Activated T-helper 1 cell treated with anti-CD3 and anti-CD28 coated beads, Interleukin-12 subunit alpha, Interleukin-12 subunit beta, Interleukin-2, Interleukin-4 antibody, amounts not matched to agents 30 ng/mL and 10 ng/mL and 1 ng/mL, durations not matched to agents 14 hours and 24 hours and 36 hours (primary cell): ENCODE measurements at places on chromosomes 1 and 21. TPM values are rescaled to one million over a fixed set of nuclear protein-coding genes. Genes with fewer than 3 reads are reported as not detected.
A peak's percentile ranks its signal among the peaks of the same experiment; 100 is the strongest.

LENEP gene
- 1.5 and 1.8 TPM in 2 replicates for total RNA-seq

PCP4 gene
- not detected in 2 replicates for total RNA-seq

SOAT1 gene
- total RNA-seq, result 48.7 and 49.0 TPM in 2 replicates

DNA sequence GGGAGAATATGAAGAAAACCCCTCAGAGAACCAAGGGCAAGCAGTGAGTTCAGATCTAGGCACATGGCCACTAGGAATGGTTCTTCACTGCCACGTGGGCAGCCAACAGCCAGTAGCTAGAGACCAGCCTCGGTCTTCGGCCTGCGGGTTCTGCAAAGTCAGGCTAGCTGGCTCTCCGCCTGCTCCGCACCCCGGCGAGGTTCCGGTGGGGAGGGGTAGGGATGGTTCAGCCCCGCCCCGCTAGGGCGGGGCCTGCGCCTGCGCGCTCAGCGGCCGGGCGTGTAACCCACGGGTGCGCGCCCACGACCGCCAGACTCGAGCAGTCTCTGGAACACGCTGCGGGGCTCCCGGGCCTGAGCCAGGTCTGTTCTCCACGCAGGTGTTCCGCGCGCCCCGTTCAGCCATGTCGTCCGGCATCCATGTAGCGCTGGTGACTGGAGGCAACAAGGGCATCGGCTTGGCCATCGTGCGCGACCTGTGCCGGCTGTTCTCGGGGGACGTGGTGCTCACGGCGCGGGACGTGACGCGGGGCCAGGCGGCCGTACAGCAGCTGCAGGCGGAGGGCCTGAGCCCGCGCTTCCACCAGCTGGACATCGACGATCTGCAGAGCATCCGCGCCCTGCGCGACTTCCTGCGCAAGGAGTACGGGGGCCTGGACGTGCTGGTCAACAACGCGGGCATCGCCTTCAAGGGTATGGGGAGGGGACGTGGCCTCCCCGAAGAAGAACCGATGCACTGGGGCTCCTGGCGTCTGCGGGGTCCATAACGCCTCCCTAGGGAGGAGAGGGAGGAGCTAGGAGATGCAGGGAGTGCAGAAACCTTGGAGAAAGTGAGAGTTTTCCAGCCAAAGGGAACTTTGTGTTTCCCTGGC, at the start of gene CBR1:
TSS of gene CBR1 (plus strand) at position 312 of the 871 bp plus-strand sequence. CDS start at position 404, 92 bp downstream.
- peak; percentile 88 for DNase-seq

DNA sequence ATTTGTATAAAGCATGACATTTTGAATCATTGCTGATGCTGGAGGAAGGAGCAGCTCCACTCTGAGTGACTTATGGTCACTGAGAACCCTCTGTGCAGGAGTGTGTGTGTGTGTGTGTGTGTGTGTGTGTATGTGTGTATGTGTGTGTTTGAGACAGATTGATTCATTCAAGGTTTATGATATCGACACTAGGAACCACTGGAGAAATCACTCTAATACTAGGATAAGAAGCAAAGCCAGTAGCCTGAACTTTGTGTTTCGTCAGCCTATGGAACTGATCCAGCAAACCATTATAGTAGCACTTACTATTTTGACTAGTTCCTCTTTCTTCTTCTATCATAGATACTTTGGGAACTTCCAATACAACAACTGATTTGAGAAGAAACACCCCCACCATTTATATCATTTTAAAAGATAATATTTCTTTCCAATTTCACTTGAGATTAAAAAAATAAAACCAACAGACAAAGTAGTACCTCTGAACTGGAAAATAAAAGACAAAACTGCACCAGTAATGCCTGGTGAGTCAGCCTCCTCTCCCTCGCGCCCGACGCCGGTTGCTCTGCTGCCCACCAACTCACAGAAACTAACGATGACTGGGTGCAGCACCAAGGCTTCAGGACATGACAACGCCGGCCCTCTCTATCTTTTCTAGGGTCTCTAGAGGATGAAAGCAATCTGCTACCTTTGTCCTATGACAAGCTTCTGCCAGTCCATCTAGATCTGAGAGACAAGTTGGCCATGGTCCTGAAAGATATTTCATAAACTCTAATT, 20.9 kb downstream of the SLAMF1 start:
- DNase-seq, result no peak

DNA sequence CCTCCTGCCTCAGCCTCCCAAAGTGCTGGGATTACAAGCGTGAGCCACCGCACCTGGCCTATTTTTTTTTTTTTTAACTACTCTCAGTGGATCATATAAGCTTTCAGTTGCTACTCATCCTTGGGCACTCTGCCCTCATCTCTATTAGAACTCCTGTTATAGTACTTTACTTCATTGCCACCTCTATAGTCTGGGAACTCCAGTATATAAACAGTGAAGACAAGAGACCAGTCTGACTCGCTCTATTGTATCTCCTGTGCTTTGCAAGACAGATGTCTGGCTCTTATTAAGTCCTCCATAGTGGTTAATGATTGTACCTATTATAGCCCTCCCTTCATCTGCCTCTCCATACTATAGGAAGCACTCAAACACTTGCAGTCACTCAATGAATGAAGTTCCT, 15.1 kb downstream of the KHDRBS1 start:
- no peak for DNase-seq

DNA sequence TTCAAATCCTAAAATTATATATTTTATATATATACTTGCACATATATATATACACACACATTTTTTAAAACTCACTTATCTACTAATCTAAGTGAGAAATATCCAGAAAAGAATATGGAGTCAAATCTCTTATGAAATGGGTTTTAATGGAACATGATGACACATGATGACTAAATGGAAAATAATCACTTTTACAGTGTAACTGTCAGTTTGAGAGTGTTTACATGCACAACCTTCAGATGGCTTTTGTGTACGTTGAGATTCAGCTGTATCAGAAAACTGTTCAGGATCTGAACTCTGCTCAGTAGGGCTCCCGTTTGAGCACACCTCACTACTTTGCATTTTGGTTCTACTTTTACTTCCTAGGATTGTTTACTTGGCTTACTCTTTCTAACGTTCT, 189.8 kb downstream of the DNAH14 start:
- no peak for DNase-seq

GRCh38 chr1:179385510-179385909, 19.7 kb downstream of the AXDND1 start:
- DNase-seq, result no peak

GRCh38 chr1:214862421-214862820, 220.1 kb upstream of the KCNK2 start:
- DNase-seq, result no peak

GRCh38 chr1:36166938-36167905, 11.3 kb downstream of the MAP7D1 start:
- no peak for DNase-seq

DNA sequence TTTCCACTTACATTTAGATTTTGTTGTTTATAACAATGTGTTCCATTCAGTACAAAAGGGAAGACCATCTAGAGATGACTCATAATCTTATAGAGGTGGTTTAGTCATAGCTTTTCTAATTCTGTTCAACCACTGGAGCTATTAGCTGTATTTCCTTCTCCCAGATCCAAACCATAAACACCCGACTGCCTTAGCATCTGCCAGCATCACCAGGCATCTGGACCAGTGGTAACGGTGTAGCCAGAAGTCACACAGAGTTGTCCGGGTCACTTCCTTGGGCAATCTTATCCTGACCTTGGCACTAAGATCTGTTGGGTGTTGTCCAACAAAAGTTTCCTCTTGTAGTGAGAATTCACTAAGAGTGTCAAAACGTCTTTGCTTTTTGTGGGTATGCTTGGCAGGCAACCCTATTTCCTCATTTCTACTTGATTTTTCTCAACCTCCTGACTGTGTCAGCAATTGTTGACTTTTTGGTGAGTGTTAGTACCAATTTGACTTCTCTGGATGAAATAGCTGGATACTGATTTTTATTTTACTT, 372.1 kb upstream of the B3GALT2 start:
- no peak for DNase-seq

- no peak for DNase-seq
Observed at GRCh38 chr1:83799594-83799993, 199.3 kb downstream of the TTLL7 start.

DNA sequence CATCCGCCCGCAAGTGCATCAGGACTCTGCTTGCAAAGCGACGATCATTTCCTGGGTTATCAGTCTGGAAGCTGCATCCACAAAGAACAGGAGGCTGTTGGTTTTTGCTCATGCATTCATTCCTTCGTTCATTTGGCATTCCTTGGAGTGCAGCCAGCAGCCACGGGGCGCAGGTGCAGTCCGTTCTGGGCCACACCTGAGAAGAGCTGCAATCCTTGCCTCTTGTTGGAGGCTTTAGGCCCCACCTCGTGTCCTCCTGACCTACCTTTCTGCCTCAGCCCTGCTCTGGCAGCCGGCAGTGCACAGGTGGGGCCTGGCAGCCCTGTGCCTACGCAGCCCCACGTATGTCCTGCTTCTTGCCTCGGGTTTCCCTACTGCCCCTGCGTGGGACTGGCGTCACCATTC, 19.6 kb upstream of the C2CD2 start:
- no peak for DNase-seq
